Activated T-helper 1 cell treated with anti-CD3 and anti-CD28 coated beads, Interleukin-2, amount 50 U/mL, for 16 hours (primary cell): ENCODE measurements at places on chromosomes 6 and 20.

DNA sequence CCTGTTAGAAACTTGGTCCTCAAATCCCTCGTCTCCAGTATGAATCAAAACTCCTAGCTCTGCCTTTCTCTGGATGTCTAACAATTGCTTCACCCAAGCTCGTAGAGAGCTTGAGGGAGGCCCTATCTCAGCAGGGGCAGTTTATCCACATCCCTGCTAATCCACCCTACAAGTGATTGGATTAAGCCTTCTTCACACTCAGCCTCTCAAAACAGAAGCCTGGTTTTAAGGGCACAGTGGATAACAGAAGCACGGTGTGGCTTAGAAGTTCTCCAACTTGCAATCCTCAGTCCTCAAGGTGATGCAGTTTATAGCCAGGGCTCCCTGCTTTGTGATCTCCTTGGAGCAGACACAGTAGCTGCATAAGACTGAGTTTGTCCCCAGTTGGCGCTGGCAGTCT is 383.9 kb downstream of the KIF16B start:
- no peak for DNase-seq

- DNase-seq: no peak
These were observed 31.5 kb upstream of the TOP1 start for GRCh38 chr20:40997116-40997515.

GRCh38 chr6:111150577-111150976 is 63.3 kb downstream of the SLC16A10 start:
- no peak for DNase-seq

- no peak for DNase-seq
These were observed 32.5 kb upstream of the IYD start for GRCh38 chr6:150336299-150336698.

- DNase-seq: no peak
These were observed 89.3 kb upstream of the AHI1 start for GRCh38 chr6:135586844-135587243.

- no peak for DNase-seq
These were observed 1.2 kb upstream of the PI3 start for GRCh38 chr20:45173522-45173921.

DNA sequence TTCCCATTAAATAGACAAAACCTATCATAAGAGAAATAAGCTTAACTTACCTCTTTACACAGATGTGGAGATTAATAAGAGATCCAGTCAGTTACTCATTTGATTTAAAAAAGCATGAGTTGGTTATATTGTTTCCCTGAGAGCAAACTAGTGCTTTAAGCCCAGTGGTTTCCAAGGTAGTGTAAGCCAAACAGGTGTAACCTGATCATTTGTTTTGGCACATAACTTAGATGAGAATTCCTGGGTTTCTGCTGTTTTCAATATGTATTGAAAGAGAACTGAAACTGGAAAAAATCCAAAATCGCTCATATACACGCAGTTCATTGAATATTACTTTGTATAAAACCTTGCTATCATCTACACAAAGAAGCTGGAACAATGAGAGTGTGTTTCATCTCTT is 30.5 kb upstream of the SMIM8 start:
- no peak for DNase-seq

DNA sequence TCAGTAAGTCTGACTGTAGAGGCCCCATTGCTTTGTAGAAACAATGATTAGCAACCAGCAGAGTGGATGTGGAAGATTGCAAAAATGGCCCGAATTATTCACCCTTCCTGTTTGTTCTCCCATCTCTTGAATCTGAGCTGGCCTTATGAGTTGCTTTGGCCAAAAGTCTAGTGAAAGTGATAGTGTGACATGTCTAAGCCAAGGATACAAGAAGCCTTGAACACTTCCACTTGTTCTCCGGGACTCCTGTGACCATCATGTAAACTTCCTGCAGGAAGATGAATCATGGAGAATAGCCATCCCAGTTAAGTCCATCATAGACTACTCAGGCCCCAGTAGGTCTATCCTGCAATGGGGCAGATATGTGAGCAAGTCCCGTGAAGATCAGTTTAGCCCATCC is 252.0 kb upstream of the JAG1 start:
- DNase-seq: no peak

GRCh38 chr20:2663364-2663886 is 591 bp downstream of the IDH3B start:
- no peak for DNase-seq

- no peak for DNase-seq
These were observed 57.6 kb downstream of the GMDS start for GRCh38 chr6:2187826-2188225.

GRCh38 chr20:29689411-29690225 is 1567.8 kb upstream of the DEFB115 start:
- no peak for DNase-seq
